ENCODE measurements at places on chromosomes 12 and 14.

- DNase-seq: peak; percentile 93
These were observed 604 bp downstream of the EIF4B start for GRCh38 chr12:53006810-53007309.

GRCh38 chr12:45557016-45557415 lies 172.5 kb upstream of the ARID2 start:
- no peak for DNase-seq

DNA sequence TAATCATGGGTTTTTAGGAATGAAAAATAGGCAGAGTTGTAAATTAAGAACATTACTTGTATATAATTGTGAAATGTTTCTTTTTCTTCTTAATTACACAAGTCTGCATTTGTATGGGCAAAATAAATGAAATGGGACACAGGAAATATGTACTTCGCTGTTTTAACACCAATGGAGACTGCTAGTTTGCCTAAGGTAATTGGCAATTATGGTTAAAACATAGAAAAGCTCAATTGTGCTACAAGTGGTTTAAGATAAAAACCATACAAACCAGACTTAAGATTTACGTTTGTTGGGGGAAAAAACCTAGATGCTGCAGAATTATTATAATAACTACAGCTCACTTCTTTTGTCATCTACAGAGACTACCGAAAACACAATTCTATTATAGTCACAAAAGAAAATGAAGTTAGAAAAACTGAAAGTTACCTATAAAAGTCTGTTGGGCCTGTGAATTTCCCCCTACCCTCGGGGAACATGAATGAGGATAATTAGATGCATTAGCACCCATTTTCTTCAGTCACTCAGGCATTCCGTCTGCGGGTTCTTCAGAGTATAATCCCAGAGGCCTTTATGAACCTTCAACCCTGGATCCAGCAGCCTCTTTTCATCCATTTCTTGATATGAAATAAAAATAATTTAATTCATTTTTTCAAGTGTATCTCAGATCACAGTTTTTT lies 37.2 kb downstream of the BTBD7 start:
- DNase-seq: no peak

DNA sequence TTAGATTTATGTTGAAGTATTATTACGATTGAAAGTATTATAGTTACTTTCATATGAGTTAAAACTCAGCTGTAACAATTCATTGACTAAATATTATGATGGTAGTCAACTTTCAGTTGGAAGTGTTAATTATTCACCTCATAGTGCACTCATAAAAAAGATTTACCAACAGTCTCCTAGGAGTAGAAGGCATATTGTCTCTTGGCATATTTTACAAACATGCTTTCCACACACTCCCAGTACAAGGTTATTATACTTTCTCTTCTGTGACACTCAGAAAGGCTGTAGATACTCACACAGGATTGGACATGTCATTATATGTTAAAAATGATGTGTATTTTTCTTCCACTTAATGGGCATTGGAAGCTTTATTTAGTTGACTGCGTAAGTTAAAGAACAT lies 147.1 kb downstream of the NPAS3 start:
- no peak for DNase-seq

DNA sequence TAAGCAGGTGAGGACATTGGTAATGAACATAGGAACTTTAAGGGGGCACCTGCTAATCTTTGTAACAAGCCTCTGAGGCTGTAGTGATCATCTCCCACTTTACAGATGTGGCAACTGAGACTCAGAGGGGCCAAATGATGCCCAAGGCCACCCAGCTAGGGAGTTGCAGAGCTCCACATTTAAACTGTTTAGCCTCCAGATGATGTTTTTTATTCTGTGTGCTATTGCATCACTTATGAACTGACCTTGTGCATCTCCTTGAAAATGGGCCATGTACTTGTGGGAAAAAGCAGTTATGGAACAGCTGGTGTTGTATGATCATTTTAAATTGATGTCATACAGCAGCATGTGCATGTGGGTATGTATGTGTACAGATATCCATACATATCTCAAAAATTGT lies 41.4 kb downstream of the TPCN1 start:
- no peak for DNase-seq

- DNase-seq: no peak
These were observed 55.6 kb downstream of the PITPNM2 start for GRCh38 chr12:123095078-123095881.

GRCh38 chr12:109264095-109264942 lies 44.8 kb downstream of the FOXN4 start:
- peak; percentile 86 for DNase-seq

- DNase-seq: no peak
These were observed 51.2 kb upstream of the CERS5 start for GRCh38 chr12:50218386-50218785.
